ENCODE measurements at places on chromosomes 12 and 14. TPM values are rescaled to one million over a fixed set of nuclear protein-coding genes. Genes with fewer than 3 reads are reported as not detected.

GRCh38 chr12:47114481-47114892 is 34.7 kb upstream of the AMIGO2 start:
- no peak overlapping the region for H3K27ac ChIP-seq
- H3K27me3 ChIP-seq, result no peaks in the 10 kb centered on the region
- H3K4me3 ChIP-seq, result no peak overlapping the region
- no peak for DNase-seq
- H3K4me1 ChIP-seq, result no peaks in the 10 kb centered on the region

Gene TNS2
- total RNA-seq, result 292 TPM

Gene CCDC59
- 71.1 TPM for total RNA-seq

GRCh38 chr12:79250960-79251755 is 386.6 kb downstream of the SYT1 start:
- no peak overlapping the region for H3K4me3 ChIP-seq
- DNase-seq, result no peak
- H3K27me3 ChIP-seq, result no peaks in the 10 kb centered on the region
- no peak overlapping the region for H3K27ac ChIP-seq

GRCh38 chr12:80494836-80495235 is 50.8 kb downstream of the PTPRQ start:
- H3K27ac ChIP-seq, result no peak overlapping the region
- no peak overlapping the region for H3K4me3 ChIP-seq
- H3K4me1 ChIP-seq, result no peaks in the 10 kb centered on the region
- DNase-seq, result no peak

Gene SLC8B1
- 41.7 TPM for total RNA-seq

GRCh38 chr12:122668268-122668667 is 34.9 kb downstream of the HCAR2 start:
- no peaks in the 10 kb centered on the region for H3K36me3 ChIP-seq
- H3K27ac ChIP-seq, result no peak overlapping the region
- H3K4me1 ChIP-seq, result no peaks in the 10 kb centered on the region
- H3K4me3 ChIP-seq, result no peak overlapping the region

- peaks cover 6% of the 10 kb centered on the region for H3K36me3 ChIP-seq
- H3K4me1 ChIP-seq, result peaks cover 20% of the 10 kb centered on the region
- H3K27ac ChIP-seq, result no peak overlapping the region
- H3K4me3 ChIP-seq, result no peak overlapping the region
- no peaks in the 10 kb centered on the region for H3K27me3 ChIP-seq
- DNase-seq, result no peak
These were observed 5.7 kb downstream of the FAM177A1 start for GRCh38 chr14:35051796-35052195.

Gene RNASE3
- total RNA-seq, result not detected

Gene SLC39A2
- not detected for total RNA-seq

DNA sequence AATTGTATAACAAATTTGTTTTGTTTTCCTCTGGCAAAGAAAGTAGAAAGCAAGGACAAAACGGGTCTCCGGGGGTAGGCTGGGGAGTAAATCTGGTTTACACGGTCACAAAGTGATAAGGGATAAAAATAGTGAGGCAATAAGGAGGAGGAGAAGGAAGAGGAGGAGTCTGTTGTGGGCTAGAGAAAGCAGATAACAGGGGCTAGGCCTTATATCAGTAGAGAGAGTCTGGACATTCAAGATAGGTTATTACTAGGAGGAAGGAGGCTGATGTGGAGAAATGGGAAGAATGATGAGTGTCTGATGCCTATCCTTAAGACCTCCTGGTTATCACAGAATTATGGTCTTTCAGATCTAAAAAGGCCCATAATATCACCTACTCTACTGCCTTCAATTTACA is 83.2 kb upstream of the SSTR1 start:
- no peaks in the 10 kb centered on the region for H3K4me1 ChIP-seq
- no peaks in the 10 kb centered on the region for H3K27me3 ChIP-seq
- no peak overlapping the region for H3K4me3 ChIP-seq
- no peak for DNase-seq

DNA sequence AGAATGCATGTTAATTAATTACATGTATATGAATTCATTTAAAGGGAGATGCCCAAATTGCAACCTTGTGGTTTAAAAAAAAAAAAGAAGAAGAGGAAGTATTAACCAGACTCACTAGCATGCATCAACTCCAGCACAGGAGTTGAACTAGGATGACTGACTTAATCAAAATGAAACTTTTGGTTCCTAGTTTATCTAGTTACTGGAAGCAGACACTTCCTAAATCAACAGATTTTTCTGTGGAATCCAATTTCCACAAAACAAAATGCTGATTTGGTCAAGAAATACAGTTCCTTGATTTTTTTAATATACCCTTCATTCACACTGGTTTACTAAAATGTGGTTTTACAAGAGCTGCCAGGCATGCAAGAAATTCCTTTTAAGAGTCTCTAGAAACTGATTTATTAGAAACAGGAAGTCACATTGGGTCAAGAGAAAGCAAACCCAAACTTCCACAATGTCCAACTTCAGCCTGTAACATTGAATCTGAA is 41.6 kb downstream of the ITPR2 start:
- H3K4me1 ChIP-seq, result peaks cover 20% of the 10 kb centered on the region
- no peak overlapping the region for H3K27ac ChIP-seq
- H3K4me3 ChIP-seq, result no peak overlapping the region
- DNase-seq, result no peak

Measured in thoracic aorta (tissue), 2 donors.